ENCODE measurements at places on chromosomes 5 and 9.
A peak's percentile ranks its signal among the peaks of the same experiment; 100 is the strongest.

- DNase-seq, result no peak
Measured at GRCh38 chr5:127352068-127352467, 61.5 kb downstream of the MEGF10 start.

DNA sequence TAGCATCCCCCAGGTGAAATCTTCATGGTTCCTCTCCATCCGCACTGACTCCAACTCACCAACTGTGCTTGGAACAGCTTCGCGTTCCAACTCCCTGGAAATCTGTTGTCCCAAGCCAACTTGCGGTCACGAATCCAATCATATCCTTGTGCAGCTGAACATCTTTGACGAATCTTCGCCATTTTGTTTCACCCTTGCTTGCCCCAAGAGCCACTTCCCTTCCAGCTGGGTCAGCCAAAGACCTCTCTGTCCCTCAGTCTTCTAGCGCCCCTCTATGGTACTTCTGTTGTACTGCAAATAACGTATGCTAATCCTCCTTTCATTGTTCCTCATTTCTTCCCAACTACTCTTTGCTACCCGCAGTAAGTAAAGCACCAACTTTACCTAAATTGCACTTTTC is 61.0 kb upstream of the TARS1 start:
- no peak for DNase-seq

DNA sequence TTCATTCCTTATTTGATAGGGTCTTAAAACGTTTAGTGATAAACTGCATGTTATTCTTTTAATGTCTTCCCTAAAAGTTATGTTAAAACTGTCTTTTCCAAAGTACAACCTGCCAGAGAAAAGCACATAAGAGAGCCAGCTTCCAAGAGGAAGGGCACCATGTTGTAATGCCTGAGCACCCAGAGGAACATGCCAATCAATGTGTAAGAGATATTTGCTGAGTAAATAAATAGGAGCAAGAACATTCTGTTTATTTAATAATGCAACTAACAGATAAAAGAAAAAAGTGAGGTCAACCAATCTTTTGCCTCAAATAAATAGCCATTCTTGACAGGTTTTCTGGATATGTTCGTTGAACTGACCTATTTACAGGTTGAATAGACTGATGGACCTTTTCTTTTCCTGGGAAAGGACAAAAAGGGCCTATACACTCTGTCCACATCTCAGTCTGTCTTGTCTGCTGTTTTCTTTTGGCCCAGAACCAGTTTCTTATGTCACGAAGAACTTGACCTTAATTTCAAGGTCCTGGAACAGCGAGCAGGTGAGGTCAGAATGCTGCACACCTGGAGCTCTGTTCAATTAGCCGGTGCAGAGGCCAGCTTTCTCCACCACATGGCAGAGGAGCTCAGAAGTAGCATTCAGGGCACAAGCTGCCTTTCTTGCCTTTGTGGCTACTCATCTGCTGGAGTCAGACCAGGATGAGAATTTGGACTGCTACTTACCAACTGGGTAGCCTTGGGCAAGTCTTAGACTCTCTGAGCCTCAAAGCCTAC is 77.7 kb downstream of the PLCXD3 start:
- no peak for DNase-seq

- no peak for DNase-seq
Measured at GRCh38 chr5:133123297-133123696, 71.5 kb downstream of the HSPA4 start.

DNA sequence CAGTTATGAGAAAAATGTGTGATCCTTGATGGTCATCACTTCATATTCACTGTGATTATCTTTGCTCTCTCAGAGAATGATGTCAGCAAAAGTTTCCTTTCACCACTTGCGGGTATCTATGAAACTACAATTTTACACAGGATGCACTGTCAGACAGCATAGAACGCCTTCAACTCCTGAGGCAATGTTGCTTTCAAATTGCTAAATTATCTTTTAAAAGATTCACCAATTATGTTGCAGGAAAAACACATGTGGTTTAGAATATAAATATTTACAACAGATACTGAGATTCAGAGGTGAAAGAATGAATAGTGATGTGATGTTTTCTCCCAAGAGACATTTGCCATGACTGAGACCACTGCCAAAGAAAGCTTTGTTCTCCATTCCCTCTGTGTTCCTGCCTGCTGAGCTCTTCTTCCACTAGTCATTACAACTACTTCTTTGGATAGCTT is 879.8 kb upstream of the DMAC1 start:
- DNase-seq, result no peak

GRCh38 chr9:134404376-134405358 is 78.4 kb downstream of the RXRA start:
- DNase-seq, result no peak

DNA sequence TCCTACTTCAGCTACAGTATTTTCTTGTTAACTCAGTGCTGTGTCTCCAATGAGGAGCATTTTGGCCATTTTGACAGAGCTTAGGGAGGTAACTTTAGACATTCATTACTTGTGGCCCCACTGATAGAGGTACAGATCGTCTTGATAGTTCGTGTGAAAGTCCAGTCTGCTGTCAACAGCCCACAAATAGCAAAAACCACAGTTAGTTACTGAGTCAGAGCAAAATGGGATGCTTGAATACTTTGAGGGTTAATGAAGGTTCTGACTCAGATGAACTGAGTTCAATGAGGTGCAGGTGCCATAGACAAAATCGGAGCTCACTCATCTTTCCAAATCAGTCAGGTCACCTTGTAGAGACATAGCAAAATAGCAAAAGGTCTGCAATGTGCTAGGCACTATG is 163.1 kb upstream of the TLE4 start:
- DNase-seq, result no peak

GRCh38 chr5:5371005-5371404 is 51.5 kb upstream of the ICE1 start:
- DNase-seq, result no peak

GRCh38 chr9:123329329-123329955 is 26.6 kb upstream of the CRB2 start:
- DNase-seq, result no peak

GRCh38 chr5:113242481-113243348 is 192.1 kb downstream of the TSSK1B start:
- DNase-seq, result no peak

GRCh38 chr5:115907177-115907576 is 55.1 kb upstream of the LVRN start:
- DNase-seq, result no peak

- peak; percentile 48 for DNase-seq
Measured at GRCh38 chr5:633501-633955, 21.4 kb downstream of the CEP72 start.

DNA sequence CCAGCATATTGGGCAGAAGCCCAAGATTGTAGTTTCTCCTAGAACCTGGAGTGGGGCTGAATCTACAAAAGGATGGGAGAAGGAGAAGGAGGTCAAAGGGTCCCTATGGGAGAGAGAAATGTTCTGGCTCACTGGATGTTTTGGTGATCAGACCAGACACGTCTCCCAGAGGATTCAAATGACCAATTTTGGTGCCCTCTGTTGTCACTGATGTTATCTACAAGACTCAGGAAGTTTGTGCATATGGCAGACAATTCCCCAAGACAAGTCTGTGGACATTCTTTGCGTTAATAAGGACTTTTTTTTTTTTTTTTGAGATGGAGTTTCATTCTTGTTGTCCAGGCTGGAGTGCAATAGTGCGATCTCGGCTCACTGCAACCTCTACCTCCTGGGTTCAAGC is 137.2 kb upstream of the SMARCA2 start:
- no peak for DNase-seq

GRCh38 chr5:22354956-22355355 is 498.2 kb downstream of the CDH12 start:
- DNase-seq, result no peak

DNA sequence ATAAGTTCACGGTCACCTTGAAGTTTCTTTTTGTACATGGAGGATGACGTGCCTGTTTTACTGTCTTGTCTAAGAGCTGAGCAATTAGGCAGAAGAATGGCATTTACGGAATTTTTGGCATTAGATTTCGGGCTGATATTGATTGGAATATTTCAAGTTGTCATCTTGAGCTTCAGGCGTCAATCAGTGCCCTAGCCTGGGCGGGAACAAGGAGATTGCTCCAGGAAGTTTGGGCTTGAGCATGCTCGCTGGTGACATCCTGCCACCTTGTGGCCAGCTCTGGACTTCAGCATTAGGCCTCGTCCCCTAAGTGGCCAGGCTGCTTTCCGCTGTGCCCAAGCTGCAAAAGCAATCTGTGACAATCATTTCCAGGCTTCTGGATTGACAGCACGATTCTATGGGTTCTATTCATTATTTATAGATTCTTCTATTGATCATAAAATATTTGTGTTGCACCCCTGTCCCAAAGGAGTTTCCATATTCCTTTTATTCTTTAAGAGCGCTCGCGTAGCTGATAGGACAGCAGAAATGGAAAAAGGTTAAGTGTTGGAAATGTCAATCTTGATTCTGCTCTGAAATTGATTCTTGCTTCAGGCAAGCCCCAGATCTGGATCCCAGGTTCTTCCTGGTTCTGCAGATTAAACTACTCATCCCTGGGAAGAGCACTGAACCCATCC is 79.3 kb downstream of the SLC28A3 start:
- DNase-seq, result peak; percentile 47

DNA sequence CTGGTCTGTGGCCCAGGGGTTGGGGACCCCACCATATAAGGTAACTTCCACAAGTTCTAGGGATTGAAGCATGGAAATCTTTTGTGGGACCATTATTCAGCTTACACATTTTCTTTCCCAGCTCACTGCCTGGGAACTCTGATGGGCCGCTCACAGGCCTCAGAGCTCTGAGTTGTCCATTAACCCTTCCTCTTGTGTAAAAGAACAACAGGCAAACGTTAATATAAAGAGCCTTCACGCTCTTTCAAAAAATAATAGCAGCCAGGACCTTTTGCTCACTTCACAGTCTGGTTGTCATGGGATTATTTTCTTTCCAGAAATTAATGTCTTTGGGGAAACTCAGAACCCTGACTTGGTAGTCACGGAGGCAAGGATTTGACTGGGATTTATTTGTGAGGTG is 443.3 kb downstream of the AGTPBP1 start:
- DNase-seq, result no peak

- no peak for DNase-seq
Measured at GRCh38 chr5:62268234-62268633, 37.8 kb upstream of the KIF2A start.

GRCh38 chr5:142309747-142310318 is 15.0 kb downstream of the SPRY4 start:
- no peak for DNase-seq

DNA sequence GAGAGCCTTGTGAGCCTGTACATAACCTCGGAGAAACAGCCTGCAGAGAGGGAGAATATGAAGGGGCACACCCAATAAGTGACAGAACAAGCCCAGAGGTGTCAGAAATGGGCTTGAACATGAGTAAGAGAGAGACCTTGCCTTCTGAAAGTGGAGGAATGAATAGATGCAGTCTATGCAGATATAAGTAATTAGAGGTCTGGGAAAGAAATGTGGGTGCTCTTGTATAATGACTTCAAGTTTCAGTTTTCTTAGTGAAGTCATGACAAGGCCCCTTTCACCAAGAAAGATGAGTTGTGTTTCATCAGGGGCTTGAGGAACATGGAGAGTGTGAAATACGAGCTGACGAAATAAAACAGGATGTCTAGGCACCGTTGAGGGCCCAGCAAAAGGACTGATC is 15.1 kb downstream of the GRAMD2B start:
- DNase-seq, result no peak

- DNase-seq, result no peak
Measured at GRCh38 chr5:77806213-77806843, 30.2 kb upstream of the TBCA start.

DNA sequence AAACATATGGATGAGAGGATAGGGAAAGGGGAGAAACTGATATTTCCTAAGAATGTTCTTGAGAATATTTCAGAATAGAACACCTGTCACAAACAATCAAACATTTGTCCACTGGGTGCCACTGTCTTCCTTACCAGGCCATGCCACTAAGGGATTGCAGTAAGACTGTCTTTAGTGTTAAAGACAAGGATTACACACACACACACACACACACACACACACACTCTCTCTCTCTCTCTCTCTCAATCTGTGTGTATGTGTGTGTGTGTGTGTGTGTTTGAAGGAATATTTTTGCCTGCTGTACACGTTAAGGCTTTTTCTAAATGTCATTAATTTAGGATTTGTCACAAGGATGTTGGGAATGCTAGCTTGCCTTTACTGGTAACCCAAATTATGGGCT is 54.4 kb downstream of the CCDC192 start:
- DNase-seq, result no peak

DNA sequence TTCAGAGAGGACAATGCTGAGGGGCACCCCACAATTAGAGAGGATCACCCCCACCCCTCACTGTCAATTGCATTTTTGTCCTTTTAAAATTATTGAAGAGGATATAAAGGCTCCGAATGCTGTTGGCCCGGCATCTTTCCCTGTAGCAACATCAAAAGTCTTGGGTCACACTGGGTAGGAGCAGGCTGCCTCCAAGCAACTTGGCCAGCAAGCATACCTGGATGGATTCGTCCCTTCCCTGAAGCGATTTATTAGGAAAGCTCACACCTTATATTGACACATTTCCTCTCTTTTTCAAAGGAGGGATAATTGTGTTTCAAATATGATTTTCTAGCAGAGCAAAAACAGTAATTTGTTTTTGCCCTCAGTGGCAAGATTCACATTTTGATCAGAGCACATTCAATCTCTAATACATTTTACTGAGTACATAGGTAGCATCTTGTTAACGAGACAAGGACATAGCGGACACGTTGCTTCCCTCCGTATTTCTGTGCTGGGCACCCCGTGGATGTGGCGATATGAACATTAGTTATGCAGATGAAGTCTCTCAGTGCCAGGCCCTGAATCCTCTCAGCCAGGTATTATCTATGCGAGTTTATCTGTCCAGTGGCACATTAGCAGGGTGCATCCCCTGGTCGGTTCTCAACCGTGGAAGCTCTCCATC is 321.5 kb downstream of the NTRK2 start:
- no peak for DNase-seq

DNA sequence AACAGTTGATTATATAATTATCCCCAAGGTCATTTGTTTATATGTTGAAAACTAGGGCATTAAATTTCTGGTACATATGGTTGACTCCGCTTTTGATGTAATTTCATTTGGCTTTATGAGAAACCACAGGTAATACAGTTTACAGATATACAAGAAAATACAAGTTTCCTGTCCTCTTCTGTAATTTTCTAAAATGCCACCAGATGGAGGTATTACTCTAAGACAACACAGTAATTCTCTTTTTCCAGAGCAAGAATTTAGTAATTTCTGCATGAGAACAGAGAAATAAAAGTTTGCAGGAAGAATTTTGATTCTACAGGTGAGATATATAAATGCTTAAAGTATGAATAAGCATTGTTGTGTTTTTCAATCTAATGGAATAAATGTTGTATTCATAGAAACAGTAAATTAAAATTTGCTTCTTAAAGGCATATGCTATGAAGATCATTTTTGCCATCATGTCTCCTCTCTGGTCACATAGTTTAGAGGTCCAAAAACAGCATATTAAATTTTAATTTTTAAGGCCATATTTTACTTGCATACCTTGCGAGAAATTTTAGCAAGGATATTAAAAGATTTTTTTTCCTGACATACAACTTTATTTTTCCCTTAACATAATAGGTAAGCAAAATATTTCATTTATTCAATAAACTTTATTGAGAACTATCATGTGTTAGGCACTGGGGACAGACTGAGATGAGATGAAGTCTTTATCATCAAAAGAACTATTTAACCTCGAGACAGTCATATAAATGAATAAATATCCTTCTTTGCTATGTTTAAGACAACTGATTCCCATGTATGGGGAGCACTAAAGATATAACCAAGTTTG is 22.7 kb downstream of the CHD1 start:
- no peak for DNase-seq
